Cardiac atrium fibroblast (primary cell): ENCODE measurements at places on chromosomes 2 and 18. TPM values are rescaled to one million over a fixed set of nuclear protein-coding genes. Genes with fewer than 3 reads are reported as not detected.

Gene EIF5B
- total RNA-seq, result 9.6 and 16.4 TPM in 2 replicates

Gene SH3BP4
- 31.1 and 42.6 TPM in 2 replicates for total RNA-seq

Gene IL37
- not detected in 2 replicates for total RNA-seq

Gene CFC1
- total RNA-seq, result not detected in 2 replicates

Gene KIAA2012
- not detected in 2 replicates for total RNA-seq

Gene LYPD6
- total RNA-seq, result not detected in 2 replicates

Gene MAIP1
- 8.6 and 13.7 TPM in 2 replicates for total RNA-seq
